Hypothalamus (tissue), 51 donors: ENCODE measurements at places on chromosomes 6 and 20.
A peak's percentile ranks its signal among the peaks of the same experiment; 100 is the strongest.

- DNase-seq, result no peak
These were observed 30.1 kb upstream of the EIF2S2 start for GRCh38 chr20:34142121-34142520.

DNA sequence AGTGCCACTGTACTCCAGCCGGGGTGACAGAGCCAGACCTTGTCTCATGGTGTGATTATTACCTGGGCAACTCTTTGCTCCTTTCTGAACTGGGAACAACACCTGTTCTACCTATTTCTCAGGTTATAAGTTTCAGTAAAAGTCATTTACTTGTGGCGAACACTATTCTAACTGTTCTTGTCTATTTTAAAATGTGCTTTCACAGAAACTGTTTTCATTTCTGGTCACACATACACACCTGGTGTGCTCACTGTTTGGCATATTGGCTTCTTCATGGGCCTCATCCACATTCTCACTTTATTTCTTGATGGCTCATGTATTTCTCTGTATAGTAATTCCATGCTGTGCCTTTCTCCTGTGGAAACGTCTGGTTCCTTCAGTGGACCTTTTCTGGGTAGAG is 30.5 kb upstream of the XRN2 start:
- DNase-seq, result no peak

DNA sequence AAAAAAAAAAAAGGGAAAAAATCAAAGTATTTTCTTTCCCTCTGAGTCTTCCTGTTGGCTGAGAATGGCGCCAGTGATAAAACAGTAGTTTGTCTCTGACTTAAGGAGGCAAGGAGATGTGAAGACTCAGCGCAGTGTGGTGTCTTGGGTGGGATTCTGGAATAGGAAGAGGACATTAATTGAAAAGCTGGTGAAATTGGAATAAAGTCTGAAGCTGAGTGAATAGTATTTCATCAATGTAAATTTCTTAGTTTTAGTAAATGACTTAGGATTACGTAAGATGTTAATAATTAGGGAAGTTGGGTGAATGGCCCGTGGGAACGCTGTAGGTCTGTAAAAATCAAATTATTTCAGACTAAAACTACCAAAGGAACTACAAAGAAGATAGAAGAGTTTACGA is 122.8 kb upstream of the ZNF217 start:
- DNase-seq, result no peak

DNA sequence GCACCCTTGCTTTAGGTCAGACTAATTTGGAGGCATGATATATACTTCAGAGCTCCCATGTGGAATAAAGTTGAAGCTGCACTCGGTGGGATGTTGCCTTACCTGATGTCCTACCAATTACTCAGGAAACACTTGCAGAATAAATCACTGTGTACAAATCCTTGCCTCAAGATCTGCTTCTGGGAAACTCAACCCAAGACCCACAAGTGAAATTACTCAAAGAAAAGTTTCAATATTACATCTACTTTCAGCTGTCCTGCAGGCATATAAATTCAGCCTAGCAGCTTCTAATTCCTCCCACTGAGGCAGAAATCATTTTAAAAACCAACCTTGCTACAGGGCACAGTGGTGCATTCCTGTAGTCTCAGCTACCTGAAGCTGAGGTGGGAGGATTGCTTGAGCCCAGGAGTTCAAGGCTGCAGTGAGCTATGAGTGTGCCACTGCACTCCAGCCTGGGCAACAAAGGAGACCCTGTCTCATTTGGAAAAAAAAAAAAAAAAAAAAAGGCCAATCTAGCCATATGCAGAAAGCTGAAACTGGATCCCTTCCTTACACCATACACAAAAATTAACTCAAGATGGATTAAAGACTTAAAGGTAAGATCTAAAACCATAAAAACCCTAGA is 20.7 kb upstream of the DCDC2 start:
- no peak for DNase-seq

DNA sequence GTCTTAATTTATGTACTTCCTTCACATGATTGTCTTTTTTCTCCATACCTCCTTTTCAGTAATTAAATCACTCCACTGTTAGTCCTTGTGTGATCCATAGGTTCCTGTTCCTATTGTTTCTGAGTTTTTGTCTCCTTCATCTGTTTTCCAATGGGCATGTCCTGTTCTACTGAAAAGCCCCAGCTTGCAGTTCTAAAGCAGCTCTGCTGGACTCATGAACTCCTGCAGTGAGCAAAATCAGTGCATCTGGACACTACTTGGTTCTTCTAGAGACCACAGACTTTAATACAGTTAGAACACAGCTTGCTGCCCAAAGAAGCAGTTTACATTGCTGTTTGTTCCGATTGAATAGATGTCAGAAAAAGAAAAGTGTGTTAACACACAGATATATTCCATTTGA is 593.3 kb upstream of the HS3ST5 start:
- DNase-seq, result no peak

- no peak for DNase-seq
These were observed 15.0 kb upstream of the TBC1D22B start for GRCh38 chr6:37242429-37243052.

GRCh38 chr6:121338366-121338765 is 4.1 kb upstream of the TBC1D32 start:
- DNase-seq, result no peak

DNA sequence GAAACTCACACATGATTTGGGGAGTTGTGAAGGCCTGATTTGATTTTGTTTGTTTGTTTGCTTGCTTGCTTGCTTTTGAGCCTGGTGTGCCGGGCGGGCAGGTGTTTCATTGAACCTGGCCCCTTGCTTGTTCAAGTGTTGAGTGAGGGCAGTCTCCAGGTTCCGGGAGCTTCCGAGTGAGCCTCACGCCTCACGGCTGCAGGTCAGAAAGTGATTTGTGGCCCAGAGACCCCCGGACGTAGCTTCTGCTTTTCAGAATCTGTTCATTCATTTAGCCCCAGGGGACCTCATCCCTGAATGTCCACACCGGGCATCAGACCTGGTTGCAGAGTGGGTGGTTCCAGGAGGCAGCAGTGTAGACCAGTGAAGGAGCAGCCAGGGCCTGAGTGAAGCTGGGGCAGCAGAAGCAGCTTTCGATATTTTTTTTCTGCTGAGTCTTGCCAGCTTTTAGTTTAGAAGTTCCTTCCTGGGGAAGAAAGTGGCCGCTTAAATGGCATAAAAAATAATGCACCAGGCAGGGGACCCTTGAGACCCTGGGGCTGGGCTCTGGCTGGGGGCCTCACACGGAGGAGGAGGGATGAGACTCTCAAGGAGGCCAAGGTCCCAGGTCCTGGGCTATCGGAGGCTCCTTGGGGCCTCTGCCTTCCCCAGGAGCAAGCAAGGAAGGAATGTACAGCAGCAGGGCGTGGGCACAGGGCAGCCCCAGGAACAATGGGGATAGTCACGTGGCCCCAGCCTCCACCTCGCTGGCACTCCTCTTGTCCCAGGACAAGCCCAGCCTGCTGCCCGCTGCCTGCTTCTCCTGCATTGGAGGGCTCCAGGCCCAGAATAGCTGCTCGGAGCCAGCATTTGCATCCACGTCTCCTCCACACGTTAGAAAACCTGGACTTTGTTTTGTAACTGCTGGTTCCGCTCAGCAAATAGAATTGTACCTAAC is 89.2 kb upstream of the BHLHE23 start:
- no peak for DNase-seq

DNA sequence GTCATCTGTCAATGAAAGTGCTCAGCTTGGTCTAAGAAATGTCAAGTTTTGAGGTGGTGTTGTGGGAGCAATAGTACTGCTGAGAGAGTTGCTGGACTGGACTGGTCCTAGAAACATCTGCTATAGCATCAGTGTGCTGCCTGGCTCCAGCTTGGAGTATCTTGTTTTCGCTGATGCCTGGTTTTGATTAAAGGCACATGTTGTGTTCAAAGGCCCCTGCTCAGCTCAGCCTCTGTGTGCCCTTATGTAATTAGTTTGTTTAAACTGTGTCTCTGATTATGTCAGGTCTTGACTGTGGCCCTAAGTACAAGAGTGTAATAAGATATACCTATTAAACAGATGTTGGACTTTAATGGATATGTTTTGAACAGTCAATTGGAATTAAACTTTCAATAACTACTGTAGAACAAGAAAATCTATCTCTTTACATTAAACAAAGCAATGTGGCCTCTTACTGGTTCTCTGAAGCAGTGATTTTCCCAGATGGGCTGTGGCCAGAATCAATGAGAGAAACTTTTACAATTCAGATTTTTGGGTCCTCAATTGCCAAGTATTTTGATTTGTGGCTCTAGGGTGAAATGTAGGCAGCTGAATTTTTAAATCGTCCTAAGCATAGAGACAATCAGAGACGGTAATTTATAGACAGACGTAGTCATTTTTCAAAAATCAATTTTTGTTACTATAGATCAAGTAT is 668.2 kb downstream of the DHX35 start:
- DNase-seq, result no peak

GRCh38 chr20:25178563-25179438 is 16.7 kb upstream of the ENTPD6 start:
- no peak for DNase-seq

- DNase-seq, result no peak
These were observed 16.6 kb downstream of the CENPW start for GRCh38 chr6:126356526-126356925.

- DNase-seq, result no peak
These were observed 7.9 kb upstream of the COL20A1 start for GRCh38 chr20:63284981-63285524.

DNA sequence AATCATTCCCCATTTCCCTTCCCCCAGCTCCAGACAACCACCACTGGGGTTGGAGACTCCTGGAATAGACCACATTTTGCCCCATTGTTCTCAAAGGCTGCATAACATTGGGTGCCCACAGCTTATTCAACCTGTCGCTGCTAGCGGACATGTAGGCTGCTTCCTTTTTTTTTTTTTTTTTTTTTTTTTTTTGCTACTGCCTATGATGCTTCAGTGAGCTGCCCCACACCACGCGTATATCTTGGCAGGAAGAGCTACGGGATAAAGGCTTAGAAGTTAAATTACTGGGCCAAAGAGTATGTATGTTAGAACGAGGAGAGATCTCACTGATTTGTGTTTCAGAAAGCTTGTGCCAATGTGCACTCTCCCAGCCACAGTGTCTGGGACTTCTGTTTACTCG is 7.0 kb downstream of the LBP start:
- DNase-seq, result no peak

GRCh38 chr20:17558154-17558940 is 11.5 kb upstream of the DSTN start:
- no peak for DNase-seq

DNA sequence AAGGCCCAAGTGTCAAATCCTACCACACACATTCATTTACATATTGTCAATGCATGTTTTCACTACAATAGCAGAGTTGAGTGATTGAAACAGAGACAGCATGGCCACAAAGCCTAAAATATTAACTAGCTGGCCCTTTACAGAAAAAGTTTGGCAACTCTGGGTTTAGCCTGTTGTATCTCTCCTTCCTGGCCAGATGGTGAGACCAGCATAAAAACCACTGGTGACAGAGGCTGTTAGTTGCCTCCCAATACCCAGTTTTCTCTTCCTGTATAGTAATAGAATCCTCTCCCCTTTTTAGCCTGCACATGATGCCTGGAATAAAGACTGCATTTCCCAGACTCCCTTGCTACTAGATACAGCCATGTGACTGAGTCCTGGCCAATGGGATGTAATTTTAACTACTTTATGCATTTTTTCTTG is 100.0 kb upstream of the TAB2 start:
- no peak for DNase-seq

DNA sequence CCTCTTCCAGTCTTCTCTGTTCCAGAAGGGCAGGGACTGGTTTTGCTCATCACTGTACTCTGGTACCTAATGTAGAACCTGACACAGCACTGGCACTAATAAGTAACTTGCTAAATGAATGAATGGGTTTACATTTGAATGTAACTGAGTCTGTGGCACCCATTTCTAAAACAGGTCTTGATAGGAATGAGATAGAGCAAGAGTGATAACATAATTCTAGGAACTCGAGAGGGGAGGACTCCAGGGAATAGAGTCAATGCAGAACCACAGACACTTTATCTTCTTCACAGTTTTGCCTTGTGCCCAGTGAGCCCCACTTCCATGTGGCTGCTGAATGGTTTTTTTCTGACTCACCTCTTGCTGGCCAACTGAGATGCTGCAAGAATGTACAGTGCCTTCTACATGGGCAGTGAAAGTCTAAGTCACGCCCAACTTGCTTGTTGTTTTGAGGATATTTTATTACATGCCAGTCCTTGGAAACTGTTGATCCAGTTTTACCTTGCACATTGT is 61.1 kb downstream of the TBC1D7 start:
- DNase-seq, result no peak

- DNase-seq, result no peak
These were observed 4.9 kb downstream of the CLIC5 start for GRCh38 chr6:46010771-46011170.

GRCh38 chr6:99393698-99394531 is at the start of gene COQ3:
Gene COQ3, minus strand, starts transcription at chr6:99394195. Its CDS starts 16 bp downstream, at chr6:99394179.
- peak; percentile 62 for DNase-seq

GRCh38 chr20:18507218-18508191 is at the start of gene SEC23B:
Gene SEC23B, plus strand, starts transcription at chr20:18507940. Its CDS starts 2,896 bp downstream, at chr20:18510836.
- peak; percentile 96 for DNase-seq

- DNase-seq, result no peak
These were observed 44.3 kb downstream of the FOXC1 start for GRCh38 chr6:1654054-1654453.

DNA sequence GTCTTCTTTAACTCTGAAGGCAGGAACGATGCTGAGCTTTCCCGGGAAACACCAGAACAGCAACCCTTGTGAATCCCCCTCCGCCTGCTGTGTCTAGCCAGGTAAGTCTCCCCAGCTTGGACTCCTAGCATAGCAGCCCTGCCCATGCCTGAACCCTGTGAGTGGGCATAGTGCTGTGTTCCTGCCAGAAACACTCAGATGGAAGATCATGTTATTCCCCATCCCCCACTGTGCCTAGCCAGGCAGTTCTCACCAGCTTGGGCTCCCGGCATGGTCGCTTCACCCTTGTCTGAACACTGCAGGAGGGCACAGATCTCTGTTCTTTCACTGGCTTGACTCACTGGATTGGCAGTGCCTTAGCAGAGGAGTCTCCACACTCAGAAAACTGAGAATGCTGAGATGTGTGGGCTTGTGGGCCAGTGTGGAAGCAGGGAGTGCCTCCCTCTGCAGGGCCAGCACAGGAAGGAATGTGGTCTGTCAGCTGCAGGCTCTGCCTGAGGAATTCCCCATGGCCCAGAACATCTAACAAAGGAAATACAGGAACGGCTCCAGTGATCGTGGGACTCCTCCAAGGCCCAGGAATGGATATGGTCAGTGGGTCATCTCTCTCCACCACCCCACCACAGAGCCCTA is 440.1 kb upstream of the ADGRB3 start:
- no peak for DNase-seq

DNA sequence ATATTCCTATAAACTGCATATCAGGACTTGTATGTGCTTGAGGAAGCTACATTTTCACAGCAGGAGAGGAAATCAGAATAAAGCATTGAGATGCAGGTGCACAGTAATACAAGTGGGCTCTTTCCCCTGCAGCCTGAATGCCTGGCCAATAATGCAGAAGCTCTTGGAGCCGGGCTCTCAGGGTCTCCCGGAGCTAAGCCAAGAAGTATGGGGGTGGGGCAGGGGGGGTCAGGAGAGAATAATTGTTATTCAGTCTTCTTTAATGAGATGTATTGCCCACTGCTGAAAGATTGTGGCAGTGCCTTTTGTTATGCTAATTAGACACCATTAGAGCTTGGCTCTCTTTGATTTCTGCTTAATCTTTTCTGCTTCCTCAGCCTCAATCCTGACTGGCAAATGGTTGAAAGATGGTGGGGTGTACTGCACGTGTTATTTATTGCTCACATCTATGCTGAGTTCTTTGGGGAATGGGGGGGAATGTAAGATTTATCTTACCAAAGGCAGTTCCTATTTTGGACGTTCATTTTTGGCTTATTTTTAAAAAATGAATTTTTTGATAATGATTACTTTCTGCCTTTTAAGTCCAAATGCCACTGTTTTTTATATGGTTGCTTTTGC is 407.6 kb upstream of the SOX4 start:
- DNase-seq, result no peak

- DNase-seq, result peak; percentile 35
These were observed 13.8 kb upstream of the TLDC2 start for GRCh38 chr20:36861875-36862801.
